ENCODE measurements at places on chromosomes 13 and 19.

DNA sequence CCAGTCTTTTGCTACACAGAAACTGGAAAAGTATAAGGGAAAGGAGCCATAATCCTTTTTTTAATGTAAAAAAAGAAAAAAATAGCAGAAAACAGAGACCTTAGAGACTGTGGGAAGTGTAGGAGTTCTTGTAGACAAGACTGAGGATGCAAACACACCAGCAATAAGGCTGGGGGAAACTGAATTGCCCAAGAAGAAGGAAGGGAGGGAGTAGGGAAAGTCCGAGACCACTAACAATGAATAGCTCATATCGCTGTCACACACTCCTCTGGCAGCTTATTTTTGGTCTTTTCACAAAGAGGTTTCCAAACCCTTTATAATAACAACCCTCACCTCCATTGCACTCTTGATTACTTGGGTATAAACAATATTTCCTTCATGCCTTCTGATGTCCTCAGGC is 952.0 kb downstream of the SLITRK5 start:
- DNase-seq: no peak

GRCh38 chr13:80591976-80592740 is 251.2 kb upstream of the SPRY2 start:
- DNase-seq: no peak

DNA sequence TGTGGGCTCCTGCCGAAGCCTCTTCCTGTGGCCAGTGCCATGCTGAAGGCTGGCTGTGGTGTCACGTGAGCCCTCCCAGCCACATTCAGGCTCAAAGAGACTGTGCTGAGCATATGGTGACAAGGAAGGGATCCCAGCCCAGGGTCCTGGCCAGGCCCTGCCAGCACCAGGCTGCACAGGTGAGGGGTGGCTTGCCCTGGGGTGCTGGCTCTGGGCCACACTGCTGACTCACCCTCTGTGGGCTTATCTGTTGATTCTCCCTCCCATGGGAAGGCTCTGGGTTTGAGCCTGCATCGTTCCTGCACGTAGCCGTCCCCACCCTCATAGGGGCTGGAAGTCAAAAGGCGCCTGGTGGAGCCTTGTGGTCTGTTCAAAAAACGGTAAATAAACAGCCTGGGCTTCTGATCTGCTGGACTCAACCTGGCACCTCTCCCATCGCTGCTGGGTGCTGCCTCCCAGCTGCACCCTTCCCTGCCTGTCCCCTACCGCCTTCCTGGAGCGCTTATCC is 31.1 kb downstream of the DNM2 start:
- DNase-seq: peak; percentile 13

DNA sequence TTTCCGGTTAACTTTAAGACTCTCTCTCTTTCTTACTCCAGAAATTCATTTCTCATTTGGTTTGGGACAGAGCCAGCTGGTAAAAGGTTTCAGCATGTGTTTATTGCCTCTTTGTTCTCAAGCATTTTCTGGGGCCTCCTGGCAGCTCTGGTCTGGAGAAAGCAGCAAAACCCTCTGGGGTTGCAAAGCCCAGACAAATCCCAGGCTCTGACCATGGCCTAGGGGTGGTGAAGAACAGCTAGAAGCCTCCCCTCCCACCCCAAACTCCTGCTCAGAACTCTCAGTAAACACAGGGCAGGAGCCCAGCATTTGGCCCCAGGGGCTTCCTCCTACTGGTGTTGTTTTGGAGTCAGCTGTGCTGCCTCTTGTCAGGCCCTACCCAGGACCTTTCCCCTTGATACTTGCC is 124.2 kb upstream of the SERP2 start:
- DNase-seq: no peak

All from NCI-H460 (cell line).